ENCODE measurements at places on chromosomes 7 and 10.

DNA sequence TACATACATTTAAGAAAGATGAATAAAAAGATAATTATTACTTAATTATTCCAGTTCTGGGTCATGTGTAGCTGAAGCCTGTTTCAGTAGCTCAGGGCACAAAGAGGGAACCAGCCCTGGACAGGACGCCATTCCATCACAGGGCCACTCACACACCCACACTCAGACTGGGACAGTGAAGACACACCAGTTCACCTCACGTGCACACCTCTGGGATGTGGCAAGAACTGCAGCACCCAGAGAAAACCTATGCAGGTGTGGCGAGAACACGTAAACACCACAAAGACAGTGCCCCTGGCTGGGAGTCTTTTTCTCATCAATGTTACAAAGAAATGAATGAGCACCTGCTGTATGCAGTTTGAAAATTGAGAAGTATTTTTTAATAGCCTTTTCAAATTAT lies 1.6 kb upstream of the IDI1 start:
- ATAC-seq, result no peak

- no peak for ATAC-seq
Measured at GRCh38 chr10:110912374-110912773, 6.6 kb downstream of the BBIP1 start.

- ATAC-seq, result no peak
Measured at GRCh38 chr10:104483582-104483981, 129.9 kb downstream of the CFAP58 start.

DNA sequence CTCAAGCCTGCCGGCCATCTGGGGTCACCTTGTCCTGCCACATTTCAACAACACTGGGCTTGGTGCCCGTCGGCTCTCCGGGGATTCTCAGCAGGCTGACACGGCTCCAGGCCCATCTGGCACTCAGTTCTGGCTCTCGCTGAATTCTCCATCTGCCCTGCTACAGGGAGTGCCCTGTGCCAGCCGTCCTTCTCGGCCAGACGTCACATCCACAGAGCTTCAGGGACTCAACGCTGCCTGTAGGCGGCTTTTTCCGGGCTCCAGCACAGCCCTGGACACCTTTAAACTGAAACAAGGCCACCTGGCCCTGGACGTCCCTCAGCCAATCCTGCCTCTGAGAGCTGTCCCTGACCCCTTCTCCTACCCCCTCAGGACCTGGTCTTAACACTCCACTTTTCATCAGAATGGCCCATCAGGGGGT lies 43.0 kb downstream of the TMEM130 start:
- ATAC-seq, result no peak

DNA sequence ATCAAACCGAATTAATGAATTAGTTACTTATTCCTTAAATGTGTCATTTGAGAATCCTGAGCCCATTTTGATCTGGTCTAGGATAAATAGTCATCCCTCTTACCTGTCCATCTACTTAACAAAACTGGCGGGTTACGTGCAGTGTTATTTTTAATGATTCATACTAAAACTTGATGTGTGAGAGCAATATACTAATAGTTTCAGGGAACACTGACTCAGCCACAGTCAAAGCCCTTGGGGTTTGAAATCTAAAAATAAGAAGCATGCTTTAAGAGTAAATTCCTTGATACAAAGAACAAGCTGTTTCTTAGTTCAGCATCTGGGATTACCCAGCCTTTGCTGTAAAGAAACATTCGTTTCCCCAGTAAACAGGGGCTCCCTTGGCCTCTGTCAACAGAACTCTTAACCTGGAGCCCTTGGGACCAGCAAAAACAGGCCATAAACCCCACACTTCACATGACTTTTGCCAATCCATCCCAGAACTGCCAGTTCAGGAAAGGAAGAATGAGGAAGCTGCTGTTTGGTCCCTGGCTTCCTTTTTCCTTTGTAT lies 370.6 kb upstream of the IGFBP3 start:
- no peak for ATAC-seq

- ATAC-seq, result peak; percentile 31
Measured at GRCh38 chr10:79027147-79028055, 41.4 kb upstream of the ZMIZ1 start.

DNA sequence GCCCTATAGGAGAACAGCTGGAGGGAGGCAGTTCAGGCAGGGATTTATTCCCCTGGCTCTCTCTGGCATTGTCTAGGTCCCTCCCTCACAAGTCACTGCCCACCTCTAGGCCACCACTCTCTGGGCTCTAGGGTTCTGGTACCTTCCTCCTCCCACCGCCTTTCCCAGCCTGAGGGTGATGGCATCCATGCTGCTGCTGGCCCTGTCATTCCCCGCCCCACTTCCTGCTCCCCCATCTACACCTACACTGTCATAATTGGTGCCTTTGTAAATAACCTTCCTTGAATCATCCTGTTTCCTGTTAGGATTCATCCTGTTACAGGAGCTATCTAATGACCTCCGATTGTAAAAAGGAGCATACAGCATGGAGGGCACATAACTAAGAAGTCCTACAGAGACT lies 303.3 kb upstream of the COBL start:
- no peak for ATAC-seq

DNA sequence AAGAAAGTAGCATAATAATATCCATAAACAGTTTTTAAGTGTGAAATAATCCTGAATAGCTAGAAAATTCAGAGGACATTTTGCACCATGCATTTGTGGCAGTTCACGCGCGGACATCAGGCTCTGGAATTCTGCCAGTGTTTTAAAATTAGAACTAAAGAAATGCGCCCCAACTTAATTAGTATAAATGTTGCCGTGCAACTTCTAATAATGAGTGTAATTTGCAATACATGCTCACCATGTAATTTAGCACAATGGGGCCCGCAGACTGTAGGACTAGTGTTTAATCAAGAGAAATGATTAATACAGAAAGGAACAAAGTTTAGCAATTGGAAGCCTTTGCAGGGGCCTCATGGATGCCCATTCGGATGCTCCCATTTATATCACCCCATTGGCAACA lies 96.6 kb downstream of the PTPRE start:
- no peak for ATAC-seq

DNA sequence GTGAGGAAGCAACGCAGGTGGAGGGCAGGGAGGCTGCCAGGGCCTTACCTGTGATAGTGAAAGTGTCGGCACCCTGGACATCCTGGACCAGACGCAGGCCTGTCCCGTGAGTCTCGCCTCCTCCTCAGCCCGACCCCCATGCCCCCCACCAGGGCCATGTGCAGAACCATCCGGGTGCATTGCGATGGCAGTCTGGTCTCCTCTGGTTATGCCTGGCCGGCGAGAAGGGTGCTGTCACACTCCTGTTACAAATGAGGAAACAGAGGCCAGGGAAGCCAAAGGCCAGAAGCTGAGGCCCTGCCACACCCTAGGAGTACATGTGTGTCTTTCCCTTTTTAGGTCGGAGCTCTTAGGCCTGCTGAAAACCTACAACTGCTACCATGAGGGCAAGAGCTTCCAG lies 7.2 kb downstream of the DEPP1 start:
- ATAC-seq, result no peak

DNA sequence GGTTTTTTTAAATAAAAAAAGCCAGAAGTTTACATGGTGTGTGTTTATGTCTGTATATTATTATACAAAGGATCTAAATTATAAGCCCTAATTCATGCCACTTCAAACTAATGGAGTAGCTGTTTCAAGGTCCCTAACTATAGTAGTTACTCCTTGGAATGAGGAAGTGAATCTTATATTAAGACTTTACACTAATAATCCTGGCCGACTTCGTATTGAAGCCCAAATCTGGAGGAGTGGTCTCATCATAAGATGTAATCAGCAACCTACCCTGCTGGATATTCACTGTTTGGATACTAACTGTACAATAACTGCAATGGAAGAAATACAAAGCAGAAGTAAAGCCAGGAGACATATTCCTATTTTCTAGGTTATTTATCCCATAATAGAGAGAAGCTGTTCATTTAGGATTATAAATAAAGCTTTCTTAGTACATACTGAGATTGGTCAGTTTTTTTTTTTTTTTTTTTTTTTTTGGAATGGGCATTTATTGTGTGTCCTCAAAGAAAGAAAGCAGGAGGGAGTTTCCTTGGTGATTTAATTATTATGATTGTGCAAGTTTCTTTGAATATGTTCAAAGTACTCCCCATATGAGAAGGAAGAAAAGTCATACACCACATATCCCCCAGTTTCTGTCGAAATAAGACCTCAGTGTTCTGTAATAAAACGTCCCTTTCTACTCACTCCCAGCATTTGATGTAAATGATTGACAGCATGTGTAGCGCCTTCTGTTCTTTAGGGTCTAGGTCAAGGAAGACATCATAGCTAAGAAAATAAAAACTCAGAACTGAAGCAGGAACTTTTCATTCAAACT lies 397.8 kb downstream of the EXOC4 start:
- no peak for ATAC-seq

DNA sequence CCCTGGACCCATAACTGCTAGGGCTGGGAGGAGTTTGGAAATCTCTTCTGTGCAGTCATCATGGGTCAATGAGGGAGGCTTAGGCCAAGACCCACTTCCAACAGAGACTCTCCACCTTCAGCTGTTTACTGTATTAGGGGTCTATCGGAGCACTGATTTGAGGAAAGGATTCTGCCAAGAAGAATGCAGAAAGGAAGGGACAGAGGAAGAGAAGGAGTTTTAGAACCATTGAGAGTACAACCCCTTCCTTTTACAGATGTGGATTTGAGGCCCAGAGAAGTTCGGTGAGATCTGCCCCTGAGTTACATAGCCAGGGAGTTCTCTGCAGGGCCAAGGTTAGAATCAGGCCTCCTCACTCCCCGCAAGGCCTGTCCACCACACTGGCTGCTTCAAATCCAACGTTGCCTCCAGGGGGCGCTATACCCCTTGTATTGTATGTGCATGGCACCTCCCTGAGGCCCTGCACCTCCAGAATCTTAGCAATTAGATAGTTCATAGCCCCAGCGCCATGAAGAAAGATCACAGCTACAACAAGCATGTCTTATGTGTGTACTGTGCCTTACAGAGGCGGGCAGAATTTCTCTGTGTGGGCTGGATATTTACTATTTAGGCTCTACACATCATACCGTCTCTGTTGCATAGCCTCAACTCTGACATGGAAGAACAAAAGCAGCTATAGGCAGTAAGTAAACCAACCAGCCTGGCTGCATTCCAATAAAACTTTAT lies 246.8 kb downstream of the SKIDA1 start:
- ATAC-seq, result no peak

DNA sequence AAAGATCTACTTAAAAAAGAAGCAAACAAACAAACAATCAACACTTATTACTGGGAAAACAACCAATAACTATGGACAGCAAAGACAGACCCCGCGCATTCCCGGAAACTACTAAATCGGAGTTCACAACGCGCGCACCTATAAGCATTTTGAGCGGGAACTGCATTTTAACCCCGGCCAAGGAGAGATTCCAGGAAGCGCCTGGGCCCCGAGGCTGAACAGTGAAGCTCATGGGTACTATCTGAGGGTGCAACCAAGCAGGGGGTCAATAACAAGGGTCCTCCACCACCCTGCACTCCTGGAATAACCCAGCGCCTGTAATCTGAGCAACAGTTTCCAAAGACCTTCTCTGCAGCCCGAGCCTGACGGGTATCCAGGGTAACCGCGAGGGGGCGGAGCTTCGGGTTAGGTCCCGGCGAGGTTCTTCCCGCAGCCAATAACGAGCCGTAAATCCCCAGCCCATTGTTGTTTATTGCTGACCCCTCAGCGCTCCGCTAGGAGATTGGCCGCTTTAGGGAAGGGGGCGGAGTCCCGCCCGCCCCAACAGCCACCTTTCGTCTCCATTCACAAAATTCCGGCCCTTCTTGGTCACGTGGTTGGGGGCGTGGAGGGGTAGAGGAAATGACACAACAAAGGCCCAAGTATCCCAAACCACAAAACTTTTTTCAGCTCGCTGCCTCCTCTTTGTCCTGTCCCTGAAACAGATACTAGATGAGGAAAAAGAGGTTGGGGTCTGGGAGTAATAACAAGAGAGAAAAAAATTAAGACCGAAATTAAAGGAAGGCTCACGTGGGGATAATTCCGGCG lies 1.7 kb upstream of the ETV1 start:
- ATAC-seq, result peak; percentile 79

GRCh38 chr10:13401142-13401541 lies 53.0 kb upstream of the SEPHS1 start:
- ATAC-seq, result no peak

- peak; percentile 18 for ATAC-seq
Measured at GRCh38 chr7:47726047-47726726, 144.3 kb upstream of the TNS3 start.

GRCh38 chr7:54697659-54698186 lies 61.3 kb downstream of the SEC61G start:
- ATAC-seq, result no peak

GRCh38 chr7:92303761-92304160 lies 58.0 kb downstream of the ANKIB1 start:
- ATAC-seq, result no peak

DNA sequence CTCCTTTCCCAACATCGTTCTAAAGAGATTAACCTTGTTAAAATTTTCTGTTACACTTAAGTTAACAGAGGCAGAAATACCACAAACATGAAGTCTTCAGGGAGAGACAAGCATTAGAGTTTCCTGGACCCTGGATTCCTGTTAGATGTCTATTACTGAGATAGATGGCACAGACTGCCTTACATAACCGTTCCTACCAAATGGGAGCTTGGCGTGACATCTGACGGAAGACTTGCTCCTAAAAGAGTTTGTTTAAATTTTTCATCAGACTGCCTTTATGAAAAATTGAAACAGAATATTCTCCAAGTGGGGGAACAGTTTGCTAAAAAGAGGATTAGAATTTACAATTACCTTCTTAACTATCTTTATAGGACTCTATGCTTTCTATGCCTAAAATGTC lies 22.7 kb downstream of the ANK3 start:
- no peak for ATAC-seq

DNA sequence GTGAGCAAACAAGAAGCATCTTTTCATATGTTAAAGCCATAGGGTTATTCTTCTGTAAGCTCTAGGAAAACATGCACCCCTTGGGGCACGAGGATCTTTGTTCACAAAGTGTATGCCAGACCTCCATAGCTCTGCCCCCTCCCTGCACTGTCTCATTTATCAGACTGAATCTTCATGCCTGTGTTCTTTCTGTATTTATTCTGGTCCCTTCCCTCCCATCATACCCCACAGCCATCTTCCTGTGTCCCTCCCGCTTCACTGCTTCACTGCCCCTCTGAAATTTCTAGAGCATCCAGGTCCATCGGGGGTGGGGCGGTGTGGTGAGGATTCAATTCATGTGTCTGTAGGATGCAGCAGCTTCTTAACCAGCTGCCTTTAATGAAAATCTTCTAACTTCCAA lies 7.5 kb downstream of the EPHB6 start:
- no peak for ATAC-seq

Measured in stimulated activated memory B cell treated with anti-CD40 and anti-IgM and Interleukin-4, amounts not matched to agents 10 μg/mL and 1 μg/mL and 100 μg/mL, for 72 hours (primary cell).